CD4-positive, alpha-beta T cell treated with Interleukin-1 beta for 1 hour (primary cell): ENCODE measurements at places on chromosomes 16 and 17.

DNA sequence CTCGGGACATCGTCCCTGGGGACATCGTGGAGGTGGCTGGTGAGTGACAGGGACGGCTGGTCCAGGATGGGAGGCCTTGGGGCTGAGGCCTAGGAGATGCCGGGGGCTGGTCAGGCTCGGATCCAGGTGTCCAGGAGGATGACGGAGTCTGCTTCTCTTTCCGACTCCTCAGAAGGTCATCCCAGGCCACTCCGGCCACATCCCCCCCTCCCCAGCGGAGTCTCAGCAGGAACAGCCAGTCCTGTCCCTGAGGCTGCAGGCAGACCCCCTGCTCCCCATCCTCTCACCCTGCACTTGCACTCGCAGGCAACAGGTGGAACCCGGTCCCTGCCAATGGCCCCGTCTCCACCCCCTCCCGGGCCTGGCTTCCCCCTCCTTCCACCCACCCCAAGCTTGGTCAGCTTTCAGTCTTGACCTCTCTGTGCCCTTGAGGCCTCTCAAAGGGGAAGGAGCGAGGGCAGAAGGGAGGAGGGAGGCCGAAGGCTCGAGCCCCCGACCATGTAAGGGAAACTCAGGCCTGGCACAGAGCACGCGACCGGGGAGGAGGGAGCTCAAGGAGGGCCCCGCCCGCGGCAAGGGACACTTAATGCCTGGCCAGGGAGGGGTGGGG, 4.4 kb downstream of the ATP2A1 start:
- no peak for DNase-seq

DNA sequence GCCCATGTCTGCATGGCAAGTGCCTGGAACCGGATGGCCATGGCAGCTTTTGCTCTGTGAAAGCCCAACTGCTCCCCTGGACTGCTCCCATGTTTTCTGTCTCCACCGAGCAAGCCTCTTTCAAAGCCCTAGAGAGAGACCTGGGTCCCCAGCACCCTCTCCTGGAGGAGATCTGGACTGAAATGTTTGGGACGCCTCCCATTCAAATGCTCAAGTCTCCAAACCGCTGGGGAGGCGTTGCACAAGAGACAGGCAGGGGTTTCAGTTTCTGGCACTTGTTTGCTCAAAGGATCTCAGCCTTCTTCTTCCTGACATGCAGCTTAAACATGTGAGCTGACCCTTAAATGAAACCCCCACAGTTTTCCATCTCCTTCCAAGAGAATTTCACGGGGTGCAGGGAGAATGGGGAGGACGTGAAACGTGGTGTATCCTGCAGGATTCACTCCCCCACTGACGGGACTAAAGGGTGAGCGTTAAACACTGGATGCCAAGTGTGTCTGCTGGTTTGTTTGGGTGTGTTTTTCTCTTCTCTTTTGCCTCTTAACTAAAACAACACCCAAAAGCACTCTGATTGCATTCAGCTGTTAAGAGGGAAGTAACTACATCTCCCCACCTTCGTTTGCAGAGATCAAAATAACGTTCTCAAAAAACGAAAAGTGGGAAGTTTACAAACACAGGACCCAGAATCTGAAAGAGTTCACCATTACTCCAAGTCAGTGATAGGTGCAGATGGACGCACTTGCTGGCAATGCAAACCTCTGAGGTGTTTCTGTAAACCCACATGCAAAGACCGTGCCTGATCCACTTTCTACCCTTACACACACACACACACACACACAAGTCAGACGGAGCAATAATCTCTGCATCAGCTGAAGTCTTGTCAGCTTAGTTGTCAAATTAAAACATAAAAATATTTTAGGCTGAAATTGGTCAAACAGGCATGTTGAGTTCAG, 256.9 kb downstream of the C16orf95 start:
- no peak for DNase-seq

DNA sequence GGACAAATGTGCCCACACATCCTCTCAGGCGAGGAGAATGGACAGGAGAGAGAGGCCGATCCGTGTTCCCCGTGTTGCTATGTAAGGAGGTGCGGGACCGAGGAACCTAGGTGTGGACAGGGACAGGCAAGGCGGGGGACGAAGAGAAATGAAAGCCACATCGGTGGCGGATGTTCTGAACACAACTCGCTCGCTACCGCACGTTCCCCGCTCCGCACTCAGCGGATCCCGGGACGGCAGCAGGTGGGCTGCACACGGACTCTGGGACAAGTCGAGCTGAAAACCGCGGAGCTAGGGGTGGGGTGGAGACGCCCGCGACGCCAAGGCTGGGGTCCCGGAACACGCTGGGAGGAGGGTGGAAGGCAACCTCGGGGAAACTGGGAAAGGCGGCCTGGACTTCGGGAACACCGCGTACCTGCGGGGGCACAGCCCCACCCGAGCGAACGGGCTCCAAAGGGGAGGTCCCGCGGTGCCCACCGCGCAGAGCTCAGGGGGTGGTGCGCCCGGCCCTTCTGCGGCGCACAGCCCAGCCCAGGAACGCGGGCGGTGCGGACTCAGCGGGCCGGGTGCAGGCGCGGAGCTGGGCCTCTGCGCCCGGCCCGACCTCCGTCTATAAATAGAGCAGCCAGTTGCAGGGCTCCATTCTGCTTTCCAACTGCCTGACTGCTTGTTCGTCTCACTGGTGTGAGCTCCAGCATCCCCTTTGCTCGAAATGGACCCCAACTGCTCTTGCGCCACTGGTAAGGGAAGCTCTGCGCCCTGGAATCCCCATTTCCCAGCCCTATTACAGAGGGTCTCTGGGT, at the start of gene MT1E:
TSS of gene MT1E (plus strand) at position 642 of the 803 bp plus-strand sequence. CDS start at position 713, 71 bp downstream.
- peak; percentile 26 for DNase-seq

- DNase-seq, result peak; percentile 24
Measured at GRCh38 chr16:29029168-29029994, 44.5 kb downstream of the LAT start.

DNA sequence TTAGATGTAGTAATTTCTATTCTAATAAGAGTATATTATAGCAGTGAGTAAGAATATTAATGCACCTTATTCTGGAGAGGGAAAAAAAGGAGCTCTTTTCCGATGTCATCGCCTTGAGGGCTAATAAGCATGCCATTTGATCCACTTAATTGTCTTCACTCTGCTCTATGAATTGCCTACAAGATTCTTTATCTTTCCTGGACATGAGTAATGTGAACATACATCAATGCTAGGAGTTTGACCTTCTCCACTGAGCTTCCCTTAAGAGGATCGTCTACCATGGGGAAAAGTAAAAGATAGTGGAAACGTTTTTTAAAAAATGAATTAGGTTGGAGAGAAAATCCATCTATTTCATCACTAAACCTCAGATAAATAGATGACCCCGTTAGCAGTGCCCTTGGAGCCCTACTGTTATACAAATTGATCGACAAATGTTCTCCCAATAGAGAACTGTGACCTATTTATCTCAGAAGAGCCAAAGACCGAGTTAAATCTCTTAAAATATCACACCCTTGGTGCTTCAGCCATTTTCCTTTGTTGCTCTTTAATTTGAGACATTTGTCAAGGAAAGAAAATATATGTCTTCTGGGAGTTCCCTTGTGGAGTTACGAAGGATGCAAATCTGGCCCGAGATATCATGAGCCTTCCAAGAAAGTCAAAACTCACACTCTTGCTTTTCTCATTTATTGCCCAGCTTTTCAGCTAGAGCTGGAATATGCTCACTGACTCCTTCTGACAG, 898.5 kb downstream of the KCNJ2 start:
- DNase-seq, result no peak

- DNase-seq, result no peak
Measured at GRCh38 chr17:55482591-55483389, 28.5 kb downstream of the SMIM36 start.

- no peak for DNase-seq
Measured at GRCh38 chr17:80345841-80346497, 69.0 kb upstream of the ENDOV start.

DNA sequence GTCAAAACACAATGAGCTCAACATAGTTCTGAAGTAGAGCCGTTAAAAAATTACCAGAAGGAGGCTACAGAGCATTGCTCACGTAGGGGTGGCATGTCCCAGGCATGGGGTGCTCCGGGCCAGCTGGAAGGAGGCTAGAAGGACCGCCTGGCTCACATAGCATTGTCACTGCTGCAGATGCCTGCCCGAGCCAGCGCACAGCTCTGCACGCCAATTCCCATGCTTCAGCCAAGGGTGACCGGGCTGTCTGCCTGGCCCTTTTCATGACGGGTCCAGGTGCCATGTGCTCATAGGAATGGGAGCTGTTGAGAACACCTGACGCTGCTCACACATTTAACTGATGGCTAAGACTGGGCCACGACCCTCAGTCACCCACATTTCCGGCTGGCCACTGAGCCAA, 228.9 kb upstream of the FOXF1 start:
- no peak for DNase-seq

DNA sequence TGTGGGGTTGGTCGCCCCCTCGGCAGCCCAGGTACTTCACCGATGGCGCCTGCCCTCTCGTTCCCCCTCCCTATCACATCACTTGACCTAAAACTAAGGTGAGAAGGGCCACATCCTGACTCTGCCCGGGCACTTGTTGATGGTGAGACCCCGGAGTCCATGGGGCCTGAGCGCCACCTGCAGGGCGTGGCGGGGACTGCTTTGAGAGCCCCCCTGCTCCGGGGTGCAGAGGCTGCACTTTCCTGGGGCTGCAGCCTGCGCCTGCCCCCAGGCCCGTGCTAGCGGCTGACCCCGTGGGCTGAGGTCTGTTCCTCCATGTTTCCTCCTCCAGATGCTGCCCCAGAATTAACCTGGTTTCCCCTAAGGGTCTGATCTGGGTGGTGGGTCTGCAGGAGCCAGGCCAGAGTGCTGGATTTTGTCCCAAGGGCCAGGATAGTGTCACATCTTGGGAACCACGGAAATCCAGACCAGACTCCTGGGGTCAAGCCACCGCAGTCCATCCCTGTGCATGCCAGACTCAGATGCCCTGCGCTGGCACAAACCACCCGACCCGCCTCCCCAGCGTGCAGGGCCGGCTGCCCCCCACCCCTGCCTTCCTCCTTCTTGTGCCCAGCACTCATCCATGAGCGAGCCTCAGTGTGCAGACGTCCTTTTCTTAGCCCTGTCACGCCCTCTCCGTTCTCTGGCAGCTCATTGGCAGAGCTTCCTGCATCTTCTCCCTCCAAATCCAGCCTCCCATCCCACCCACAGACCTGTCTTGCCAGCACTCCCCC, 2.7 kb downstream of the NDUFAF8 start:
- DNase-seq, result peak; percentile 64

DNA sequence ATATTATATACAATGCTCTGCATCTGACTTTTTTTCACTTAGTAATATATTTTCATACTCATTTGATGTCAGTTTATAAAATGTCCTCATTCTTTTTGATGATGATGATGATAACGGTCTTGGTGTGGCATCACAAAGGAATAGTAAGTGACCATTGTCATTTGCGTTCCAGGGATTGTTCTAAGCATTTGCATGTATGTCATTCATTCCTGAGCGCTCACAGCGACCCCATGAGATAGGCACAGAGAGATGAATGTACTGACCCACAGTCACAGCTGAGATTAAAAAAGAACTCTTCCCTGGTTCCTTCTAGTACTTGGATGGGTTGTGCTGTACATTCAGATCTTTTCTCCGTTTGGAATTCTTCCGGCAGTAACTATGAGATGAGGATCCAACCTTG, 21.2 kb upstream of the MSI2 start:
- no peak for DNase-seq

- no peak for DNase-seq
Measured at GRCh38 chr17:48579760-48580554, 1.8 kb upstream of the HOXB4 start.

- DNase-seq, result no peak
Measured at GRCh38 chr17:81685108-81685507, 1.3 kb downstream of the HGS start.

- DNase-seq, result peak; percentile 42
Measured at GRCh38 chr17:64326420-64327054, 63.5 kb upstream of the TEX2 start.

DNA sequence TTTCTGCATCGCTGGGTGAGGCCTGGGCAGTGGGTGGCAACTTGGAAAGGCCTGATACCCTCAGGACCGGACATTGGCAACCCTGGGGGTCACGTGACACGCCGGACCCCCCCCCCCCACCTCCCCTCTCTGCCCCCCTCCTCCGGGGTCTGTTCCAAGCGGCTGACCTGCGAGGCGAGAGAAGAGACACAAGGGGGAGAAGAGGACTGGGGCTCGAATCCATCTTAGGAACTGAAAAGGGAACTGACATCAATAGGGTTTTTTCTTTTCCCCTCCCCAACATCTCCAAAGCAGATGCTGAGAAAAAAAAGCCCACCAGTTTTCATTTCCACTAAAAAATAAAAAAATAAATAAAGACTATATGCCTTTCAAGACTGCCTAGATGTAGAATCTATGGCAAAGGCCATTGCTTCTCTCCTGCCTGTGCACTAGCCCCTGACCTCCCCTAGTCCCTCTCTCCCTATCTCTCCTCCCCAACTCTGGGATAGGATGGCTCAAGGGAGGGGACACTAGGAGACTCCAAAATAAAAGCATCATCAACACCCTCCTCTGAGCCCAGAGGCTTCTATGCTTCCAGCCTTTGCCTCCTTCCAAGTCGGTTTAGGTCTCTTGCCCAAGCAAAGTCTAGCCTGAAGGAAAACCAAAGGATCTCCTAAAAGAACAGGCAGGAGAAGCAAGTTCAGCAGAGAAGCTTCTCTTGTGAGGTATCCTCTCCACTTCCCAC, 7.7 kb upstream of the HOXB2 start:
- DNase-seq, result no peak

DNA sequence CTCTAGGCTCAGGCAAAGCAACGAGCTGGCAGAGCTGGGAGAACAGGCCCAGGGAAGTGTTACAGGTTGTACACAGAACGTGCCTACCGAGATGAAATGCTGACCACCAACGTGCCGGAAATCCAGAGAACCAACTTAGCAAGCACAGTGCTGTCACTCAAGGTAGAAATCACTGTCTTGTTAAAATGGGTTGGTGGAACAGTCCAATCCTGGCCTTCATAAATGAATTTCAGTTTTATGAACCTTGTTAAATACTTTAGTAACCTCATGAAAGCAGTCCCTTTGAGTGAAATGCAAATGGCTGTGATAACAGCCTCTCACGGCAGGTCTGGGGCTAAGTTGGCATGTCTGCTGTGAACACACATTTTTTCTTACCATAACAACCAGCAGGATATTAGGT, 29.0 kb downstream of the ETV4 start:
- DNase-seq, result no peak

- no peak for DNase-seq
Measured at GRCh38 chr17:38910325-38910724, 15.1 kb upstream of the LASP1NB start.

GRCh38 chr17:79251824-79252223, 177.2 kb downstream of the ENGASE start:
- DNase-seq, result no peak

- DNase-seq, result no peak
Measured at GRCh38 chr17:27390540-27390939, 65.7 kb upstream of the KSR1 start.
